Aorta (tissue), 5 donors: ENCODE measurements at places on chromosomes 4 and X. TPM values are rescaled to one million over a fixed set of nuclear protein-coding genes. Genes with fewer than 3 reads are reported as not detected.

- no peak overlapping the region for H3K4me3 ChIP-seq
- no peak overlapping the region for H3K27ac ChIP-seq
- no peak for DNase-seq
- no peaks in the 10 kb centered on the region for H3K27me3 ChIP-seq
Measured at GRCh38 chr4:52112411-52112810, 61.3 kb downstream of the SPATA18 start.

DNA sequence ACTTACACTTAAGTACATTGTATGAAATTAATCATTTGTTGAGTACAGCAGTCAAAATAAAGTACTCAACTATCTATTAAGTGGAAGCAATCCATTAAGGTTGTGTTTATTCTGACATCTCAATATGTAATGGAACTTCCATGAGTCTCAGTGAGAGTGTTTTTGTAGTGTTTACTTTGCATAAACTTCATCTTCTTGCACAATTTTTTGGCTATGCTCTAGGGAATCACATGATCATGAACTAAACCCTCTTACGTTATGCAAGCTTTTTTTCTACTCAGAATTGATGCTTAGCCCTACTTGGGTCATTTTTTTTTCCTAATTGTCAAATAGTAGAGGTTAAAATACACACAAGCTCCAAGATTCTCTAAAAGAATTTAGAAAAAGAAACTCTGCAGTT, 21.1 kb upstream of the PIGA start:
- H3K4me1 ChIP-seq, result no peaks in the 10 kb centered on the region
- H3K27me3 ChIP-seq, result no peaks in the 10 kb centered on the region
- no peaks in the 10 kb centered on the region for H3K36me3 ChIP-seq
- no peak overlapping the region for H3K4me3 ChIP-seq

DNA sequence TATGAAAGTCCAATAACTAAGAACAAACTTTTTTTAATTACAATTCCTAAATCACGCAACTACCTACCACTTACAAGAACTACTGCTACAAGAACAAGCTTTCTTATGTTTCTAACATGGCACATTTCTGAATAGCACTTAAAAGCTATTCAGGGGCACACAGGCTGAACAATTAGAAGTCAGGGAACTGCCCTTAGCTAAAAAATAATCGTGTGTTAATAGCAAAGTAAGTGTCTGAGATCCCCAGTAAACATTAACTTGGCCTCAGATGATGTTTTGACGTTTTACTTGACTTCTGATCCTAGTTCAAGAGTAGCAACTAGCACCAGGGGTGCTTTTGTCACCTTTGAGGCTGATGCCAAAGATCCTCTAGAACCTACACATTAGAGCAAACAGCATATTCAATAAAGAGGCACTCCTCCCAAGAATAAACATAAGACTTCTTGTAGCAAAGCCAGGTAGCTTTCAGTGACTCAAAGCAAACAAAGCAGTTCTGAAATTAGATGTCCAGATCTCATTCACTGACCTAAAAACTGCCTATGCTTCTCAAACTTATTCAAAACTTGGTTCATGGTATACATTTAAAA, 16.2 kb downstream of the SPOCK3 start:
- H3K4me3 ChIP-seq, result no peak overlapping the region
- H3K36me3 ChIP-seq, result no peaks in the 10 kb centered on the region
- no peaks in the 10 kb centered on the region for H3K4me1 ChIP-seq
- H3K27ac ChIP-seq, result no peak overlapping the region
- no peak for DNase-seq

DNA sequence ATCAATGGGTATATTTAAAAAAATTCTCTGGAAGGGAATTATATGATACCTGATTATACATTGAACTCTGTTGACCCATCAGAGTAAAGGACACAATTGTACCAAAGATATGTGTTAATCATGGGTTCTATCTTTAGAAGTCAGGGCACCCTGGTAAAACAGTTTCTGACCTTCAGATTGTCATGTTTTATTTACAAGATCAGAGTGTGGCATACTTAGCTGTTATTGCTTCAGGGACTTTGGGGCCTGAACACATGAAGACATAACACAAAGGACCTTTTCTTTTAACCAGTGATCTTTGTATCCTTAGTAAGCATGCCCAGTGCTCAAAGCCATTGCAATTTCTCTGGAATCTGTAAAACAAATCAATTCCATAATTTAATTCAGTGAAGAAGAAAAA, 204.8 kb upstream of the RPS6KA3 start:
- DNase-seq, result no peak
- H3K4me3 ChIP-seq, result no peak overlapping the region
- no peaks in the 10 kb centered on the region for H3K36me3 ChIP-seq
- H3K4me1 ChIP-seq, result no peaks in the 10 kb centered on the region
- H3K27ac ChIP-seq, result no peak overlapping the region

GRCh38 chr4:38815885-38816782, 11.5 kb upstream of the TLR1 start:
- no peaks in the 10 kb centered on the region for H3K4me1 ChIP-seq
- no peak for DNase-seq
- no peak overlapping the region for H3K4me3 ChIP-seq
- H3K27me3 ChIP-seq, result no peaks in the 10 kb centered on the region
- H3K27ac ChIP-seq, result no peak overlapping the region
- no peaks in the 10 kb centered on the region for H3K36me3 ChIP-seq

- H3K27ac ChIP-seq, result no peak overlapping the region
- no peak overlapping the region for H3K4me3 ChIP-seq
- DNase-seq, result no peak
- H3K4me1 ChIP-seq, result no peaks in the 10 kb centered on the region
Measured at GRCh38 chrX:128616933-128617332, 564.7 kb upstream of the ACTRT1 start.

The TCEAL6 gene
- 0.55 TPM for total RNA-seq

- DNase-seq, result no peak
- H3K27me3 ChIP-seq, result no peaks in the 10 kb centered on the region
- H3K4me3 ChIP-seq, result no peak overlapping the region
Measured at GRCh38 chr4:154076921-154077320, 288.0 kb upstream of the SFRP2 start.

The STEEP1 gene
- 18.4 TPM for total RNA-seq

- H3K27me3 ChIP-seq, result no peaks in the 10 kb centered on the region
- no peaks in the 10 kb centered on the region for H3K36me3 ChIP-seq
- no peak overlapping the region for H3K4me3 ChIP-seq
- H3K27ac ChIP-seq, result no peak overlapping the region
Measured at GRCh38 chr4:163378661-163379060, 35.0 kb downstream of the NPY5R start.

GRCh38 chr4:117376692-117377091, 291.3 kb upstream of the TRAM1L1 start:
- DNase-seq, result no peak
- H3K27me3 ChIP-seq, result no peaks in the 10 kb centered on the region
- no peak overlapping the region for H3K4me3 ChIP-seq
- H3K36me3 ChIP-seq, result no peaks in the 10 kb centered on the region

GRCh38 chrX:3549411-3549911, 164.0 kb downstream of the PRKX start:
- H3K27me3 ChIP-seq, result peaks cover 1% of the 10 kb centered on the region
- no peaks in the 10 kb centered on the region for H3K4me1 ChIP-seq
- no peak overlapping the region for H3K4me3 ChIP-seq
- H3K27ac ChIP-seq, result no peak overlapping the region
- no peak for DNase-seq
- no peaks in the 10 kb centered on the region for H3K36me3 ChIP-seq

DNA sequence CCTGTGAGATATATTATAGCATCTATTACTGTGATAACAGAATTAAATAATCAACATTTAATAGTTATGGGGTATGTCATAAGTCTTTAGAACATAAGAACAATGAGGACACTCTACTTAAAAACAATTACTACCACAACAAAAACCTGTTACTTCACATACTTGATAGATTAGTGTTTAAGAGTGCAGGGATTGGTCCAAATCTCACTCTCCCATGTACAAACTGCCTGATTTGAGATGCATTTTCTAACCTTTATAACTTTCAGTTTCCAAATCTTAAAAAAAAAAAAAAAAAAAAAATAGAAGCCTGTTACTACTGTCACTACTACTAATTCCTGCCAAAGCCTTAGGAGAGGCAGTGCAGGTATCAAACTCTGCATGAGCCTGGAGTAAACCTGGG, 5.6 kb downstream of the PCDH18 start:
- H3K27ac ChIP-seq, result no peak overlapping the region
- H3K27me3 ChIP-seq, result no peaks in the 10 kb centered on the region
- H3K4me3 ChIP-seq, result no peak overlapping the region
- H3K4me1 ChIP-seq, result peaks cover 16% of the 10 kb centered on the region
